SW 1271 (cell line): ENCODE measurements at places on chromosomes 3 and 15.
A peak's percentile ranks its signal among the peaks of the same experiment; 100 is the strongest.

DNA sequence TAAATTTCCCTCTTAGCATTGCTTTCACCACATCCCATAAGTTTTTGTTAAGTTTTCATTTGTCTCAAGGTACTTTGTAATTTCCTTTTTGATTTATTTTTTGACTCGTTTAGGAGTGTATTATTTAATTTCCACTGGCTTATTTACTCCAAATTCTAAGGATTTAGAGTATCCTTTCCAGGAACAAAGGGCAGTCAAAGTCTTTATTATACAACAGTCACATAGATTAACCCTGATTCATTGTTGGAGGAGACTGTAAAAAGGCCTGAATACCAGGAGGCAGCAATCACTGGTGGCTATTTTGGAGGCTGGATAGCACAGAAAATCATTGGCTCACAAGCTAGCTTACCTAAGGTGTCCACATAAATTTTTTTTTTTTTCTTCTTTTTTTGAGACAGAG lies 39.9 kb downstream of the OIP5 start:
- no peak for DNase-seq

GRCh38 chr3:73100741-73101559 lies 39.5 kb downstream of the EBLN2 start:
- peak; percentile 30 for DNase-seq

DNA sequence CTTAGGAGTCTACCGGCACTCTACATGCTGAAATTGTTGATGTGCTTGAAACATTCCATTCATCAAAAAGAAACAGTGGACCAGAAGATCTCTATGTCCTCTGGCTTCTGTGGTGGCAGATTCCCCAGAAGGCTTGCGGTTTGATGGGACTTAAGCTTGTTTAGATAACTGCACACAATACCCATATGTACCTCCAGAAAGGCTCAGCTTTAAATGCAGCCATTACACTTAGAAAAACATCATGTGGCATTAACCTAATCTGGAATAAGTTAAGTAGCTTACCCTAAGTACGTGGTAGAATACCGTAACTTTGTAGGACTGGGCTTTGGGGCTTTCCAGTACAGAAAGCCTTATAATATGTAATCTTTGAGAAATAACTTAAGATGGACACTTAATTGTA lies 187.3 kb downstream of the RBMS3 start:
- no peak for DNase-seq

GRCh38 chr3:3053974-3054373 lies 56.2 kb downstream of the IL5RA start:
- DNase-seq = no peak

DNA sequence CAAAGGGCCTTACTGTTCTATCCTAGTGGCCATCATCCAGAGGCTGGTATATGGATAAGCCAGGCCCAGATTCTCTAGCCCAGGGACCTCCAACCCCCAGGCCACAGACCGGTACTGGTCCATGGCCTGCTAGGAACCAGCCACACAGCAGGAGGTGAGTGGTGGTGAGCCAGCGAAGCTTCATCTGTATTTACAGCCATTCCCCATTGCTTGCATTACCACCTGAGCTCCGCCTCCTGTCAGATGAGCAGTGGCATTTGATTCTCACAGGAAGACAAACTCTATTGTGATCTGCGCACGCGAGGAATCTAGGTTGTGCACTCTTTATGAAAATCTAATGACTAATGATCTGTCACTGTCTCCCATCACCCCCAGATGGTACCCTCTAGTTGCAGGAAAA lies 30.1 kb upstream of the TPM1 start:
- DNase-seq = no peak

GRCh38 chr15:99250001-99250400 lies 620 bp upstream of the TTC23 start:
- DNase-seq = no peak

DNA sequence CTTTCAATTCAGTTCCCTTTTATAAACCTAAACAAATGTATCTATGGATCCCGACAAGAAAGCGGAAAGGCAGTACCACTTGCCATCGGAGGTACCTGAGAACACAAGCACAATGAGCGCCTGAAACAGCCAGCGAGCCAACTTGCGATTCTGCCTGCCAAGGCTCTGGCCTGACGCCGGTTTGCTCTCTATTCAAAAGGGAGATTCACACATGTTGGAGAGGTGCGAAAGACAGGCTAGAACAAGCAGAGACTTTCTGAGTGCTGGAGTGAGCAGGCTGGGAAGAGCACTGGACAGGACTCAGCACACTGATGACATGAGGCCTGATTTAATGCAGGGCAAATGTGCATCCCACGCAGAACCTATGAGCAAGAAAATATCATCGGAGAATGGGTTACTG lies 17.7 kb upstream of the PRR23E start:
- DNase-seq = no peak

- no peak for DNase-seq
Observed at GRCh38 chr15:54500330-54500729, 522.1 kb downstream of the UNC13C start.

DNA sequence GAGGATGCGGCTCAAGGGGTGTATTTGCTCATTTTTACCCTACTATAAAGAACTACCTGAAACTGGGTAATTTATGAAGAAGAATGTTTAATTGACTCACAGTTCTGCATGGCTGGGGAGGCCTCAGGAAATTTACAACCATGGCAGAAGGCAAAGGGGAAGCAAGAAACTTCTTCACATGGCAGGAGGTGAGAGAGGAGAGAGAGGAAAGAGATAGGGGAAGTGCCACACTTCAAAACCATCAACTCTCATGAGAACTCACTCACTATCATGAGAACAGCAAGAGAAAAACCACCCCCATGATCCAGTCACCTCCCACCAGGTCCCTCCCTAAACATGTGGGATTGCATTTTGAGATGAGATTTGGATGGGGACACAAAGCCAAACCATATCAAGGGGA lies 192.7 kb downstream of the DIPK2A start:
- no peak for DNase-seq

DNA sequence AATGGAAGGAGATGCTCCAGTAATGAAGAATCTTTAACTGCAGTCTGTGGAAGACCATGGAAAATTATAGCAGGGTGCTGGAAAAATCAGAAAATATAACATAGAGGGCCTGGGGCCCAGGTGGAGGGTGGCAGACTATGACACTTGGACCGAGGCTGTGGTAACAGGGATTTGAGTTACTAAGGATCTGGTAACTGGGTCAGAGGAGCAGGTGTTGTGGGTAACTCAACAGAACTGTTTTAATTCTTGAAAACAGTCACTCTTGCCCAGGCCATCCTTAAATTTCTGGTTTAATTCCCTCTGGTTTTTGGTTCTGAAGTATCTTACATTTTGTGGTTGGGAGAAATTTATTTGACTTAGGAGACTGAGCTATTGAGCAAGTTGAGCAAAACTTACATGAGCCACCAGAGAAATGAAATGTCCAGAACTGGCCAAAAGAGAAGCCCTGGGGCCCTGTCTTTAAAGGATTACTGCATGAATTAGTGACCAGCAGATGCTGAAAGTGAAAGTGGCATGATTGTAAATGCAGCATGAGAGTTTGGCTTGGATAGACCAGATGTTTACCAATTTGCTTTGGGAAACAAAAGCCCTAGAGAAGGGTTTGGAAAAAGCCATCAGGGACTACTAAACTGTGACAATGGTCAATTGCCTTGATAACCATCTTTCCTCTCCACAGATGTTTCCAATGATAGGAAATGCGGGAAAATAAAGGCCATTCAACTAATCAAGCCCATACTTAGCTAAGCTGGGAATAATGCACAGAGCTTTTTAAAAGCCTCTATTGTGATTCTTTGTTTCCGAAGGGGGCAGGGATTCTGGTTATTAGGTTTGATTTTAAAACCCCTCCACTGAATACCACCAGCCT lies 374.9 kb upstream of the TGFBR2 start:
- DNase-seq = no peak
